Anterior cingulate cortex (tissue), 58 donors: ENCODE measurements at places on chromosomes 6 and 20.

GRCh38 chr20:8019246-8019997, at the start of gene TMX4:
Gene TMX4 (minus strand): TSS chr20:8019761. CDS start chr20:8019613, 148 bp downstream.
- DNase-seq: peak; percentile 94

DNA sequence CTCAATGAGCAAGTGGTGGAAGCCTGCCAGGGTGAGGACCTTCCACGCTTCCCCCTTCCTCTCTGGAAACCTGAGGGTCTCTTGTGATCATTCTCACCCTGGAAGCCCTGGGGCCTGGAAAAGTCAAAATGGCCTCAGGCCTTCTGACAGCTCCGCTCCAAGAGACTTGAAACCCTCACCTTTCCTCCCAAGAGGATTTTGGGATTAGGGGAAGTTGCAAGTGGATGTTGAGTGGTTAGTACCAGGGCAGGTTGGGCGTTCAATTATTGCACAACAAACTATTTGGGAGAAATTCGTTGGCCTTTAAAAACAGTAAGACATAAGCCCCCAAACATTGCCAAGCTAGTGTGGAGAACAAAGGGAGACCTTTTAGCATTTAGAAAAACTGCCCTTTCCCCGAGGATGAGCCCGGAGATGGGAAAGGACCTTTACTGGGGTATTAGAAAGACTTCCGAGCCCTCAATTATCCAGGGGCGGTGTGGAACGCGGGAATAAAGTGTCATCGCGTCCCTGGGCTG, 4.7 kb downstream of the NKX2-2 start:
- DNase-seq: no peak

DNA sequence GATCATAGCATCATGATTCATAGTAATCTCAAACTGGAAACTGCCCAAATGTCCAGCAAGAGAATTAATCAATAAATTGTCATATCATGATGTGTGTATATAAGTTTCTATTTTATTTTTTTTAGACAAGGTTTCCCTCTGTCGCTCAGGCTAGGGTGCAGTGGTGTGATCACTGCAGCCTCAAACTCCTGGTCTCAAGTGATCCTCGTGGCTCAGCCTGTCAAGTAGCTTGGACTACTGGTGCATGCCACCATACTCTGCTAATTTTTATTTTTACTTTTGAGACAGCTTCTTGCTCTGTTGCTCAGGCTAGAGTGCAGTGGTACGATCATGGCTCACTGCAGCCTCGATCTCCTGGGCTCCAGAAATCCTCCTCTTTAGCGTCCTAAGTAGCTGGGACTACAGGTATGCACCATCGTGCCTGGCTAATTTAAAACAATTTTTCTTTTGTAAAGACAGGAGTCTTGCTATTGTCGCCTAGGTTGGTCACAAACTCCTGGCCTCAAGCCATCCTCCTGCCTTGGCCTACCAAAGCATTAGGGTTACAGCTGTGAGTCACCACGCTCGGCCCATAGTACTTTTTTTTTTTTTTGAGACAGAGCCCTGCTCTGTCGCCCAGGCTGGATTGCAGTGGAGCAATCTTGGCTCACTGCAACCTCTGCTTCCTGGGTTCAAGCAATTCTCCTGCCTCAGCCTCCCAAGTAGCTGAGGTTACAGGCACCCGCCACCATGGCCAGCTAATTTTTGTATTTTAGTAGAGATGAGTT, 8.7 kb upstream of the ATRN start:
- DNase-seq: no peak

DNA sequence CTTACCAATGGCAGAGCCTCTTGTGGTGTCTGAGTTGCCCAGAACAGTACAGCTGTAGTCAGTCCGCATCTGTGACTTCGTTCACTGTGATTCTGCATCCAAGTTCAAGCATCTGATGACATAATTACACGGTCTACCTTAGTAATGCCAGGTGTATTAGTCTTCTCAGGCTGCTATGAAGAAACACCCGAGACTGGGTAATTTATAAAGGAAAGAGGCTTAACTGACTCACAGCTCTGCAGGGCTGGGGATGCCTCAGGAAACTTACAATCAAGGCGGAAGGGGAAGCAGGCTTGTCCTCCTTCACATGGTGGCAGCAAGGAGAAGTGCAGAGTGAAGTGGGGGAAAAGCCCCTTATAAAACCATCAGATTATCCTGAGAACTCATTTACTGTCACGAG, 163.9 kb upstream of the SULF2 start:
- no peak for DNase-seq

DNA sequence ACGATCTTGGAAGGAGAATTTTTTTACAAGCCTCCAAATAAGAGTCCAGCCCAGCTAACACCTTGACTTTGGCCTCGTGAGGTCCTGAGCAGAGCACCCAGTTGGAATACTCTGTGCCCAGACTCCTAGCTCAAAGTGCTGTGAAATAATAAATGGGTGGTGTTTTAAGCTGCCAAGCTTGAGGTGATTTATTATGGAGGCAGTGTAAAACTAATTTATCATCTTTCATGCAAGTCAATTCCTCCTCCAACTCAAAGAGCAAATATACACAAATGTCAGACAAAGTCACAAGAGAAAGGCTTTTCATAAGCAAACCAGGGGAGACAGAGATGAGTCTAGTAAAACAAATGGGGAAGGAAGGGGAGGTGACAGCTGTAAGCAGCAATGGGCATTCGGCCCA, 12.7 kb downstream of the ABT1 start:
- DNase-seq: no peak

GRCh38 chr20:24160563-24161281, 172.1 kb upstream of the GGTLC1 start:
- no peak for DNase-seq

DNA sequence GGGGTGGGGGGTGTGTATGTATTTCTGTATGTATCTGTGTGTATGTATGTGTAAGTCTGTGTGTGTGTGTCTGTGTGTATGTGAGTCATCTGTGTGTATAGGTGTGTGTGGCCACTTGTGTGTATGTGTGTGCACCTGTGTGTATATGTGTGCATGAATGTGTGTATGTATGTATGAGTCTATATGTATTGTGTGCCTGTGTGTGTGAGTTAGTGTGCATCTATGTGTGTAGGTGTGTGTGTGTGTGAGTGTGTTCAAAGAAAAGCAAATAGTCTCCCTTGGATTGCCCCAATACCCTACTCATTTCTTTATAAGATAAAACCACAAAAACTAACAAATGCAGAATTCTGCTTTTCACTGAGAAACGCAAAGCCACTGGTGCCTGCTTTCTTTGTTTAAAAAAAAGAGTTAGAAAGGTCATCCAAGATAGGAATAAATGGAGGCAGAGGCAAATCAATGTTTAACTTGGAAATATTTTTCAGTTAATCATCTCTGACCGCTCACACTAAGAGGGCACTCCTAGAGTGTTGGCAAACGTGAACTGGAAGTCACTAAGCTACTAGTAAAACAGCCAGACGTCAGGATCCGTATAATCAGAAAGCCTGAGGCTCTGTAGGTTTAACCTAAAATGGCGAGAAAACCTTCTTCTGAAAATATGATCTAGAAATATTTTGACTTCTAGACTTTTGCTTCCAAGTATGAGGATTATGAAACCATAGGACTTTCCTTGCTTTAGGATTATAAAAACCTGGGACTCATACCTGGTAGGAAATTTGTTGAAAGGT, 37.4 kb upstream of the JAG1 start:
- DNase-seq: no peak

DNA sequence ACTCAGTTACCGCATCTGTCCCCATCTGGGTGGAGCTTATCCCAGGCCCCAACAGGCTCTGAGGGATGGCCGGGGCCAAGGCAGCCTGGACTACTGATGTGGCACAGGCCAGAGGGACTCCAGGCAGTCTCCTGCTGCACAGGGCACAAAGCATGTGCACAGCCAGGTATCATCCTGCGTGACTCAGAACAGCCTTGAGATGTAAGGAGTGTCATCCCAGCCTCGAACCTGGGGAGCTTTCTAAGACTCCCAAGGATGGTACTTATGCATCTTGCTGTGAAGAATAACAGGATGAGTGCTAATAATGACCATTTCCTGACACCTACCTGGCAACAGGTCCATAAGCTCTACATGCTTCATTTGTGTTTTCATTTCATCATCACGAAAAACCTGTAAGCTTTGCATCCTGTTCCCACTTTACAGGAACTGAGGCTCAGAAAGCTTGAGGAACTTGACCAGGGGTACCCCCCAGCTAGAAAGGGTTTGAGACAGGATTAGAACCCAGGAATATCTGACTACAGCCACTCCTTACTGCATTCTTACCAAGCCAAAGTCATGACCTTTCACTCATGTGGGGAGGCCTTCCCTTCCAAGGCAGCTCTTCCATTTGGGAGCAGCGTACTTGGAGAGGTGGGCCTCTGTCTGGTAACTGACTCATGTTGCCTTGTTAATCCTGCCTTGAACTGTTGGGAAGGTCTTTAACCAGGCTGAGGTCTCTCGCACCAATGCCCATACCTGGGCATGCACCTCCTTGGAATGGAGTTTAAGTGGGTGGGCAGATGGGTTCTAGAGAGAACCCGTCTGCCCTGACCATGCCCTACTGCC, 1.9 kb downstream of the TRIB3 start:
- no peak for DNase-seq

DNA sequence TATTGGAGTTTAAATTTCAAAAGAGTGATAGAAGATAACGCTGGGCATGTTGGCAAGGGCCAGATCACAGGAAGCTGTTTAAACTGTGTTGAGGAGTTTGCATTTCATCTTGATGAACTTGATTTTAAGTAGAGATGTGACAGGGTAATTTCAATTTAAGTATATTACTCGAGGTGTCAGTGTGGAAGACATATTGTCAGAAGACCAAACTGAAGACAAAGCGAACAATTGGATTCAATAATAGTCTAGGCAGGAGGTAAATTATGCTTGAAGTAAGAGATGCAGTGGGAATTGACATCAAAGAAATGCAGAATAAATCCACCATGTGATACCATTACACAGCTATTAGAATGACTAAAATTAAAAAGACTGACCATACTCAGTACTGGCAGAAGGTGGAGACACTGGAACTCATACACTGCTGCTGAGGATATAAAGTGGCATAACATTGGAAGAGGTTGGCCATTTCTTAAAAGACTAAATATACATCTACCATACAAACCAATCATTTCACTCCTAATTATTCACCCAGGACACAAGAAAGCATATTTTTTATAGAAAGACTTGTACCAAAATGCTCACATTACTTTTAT, 240.8 kb downstream of the ARHGAP18 start:
- no peak for DNase-seq

GRCh38 chr20:16098890-16099639, 474.2 kb downstream of the KIF16B start:
- DNase-seq: no peak

- DNase-seq: no peak
Observed at GRCh38 chr20:11324990-11325389, 592.7 kb upstream of the BTBD3 start.

GRCh38 chr20:49872056-49872455, 43.3 kb downstream of the SPATA2 start:
- DNase-seq: no peak

- DNase-seq: no peak
Observed at GRCh38 chr6:168563656-168564055, 122.7 kb downstream of the SMOC2 start.
